ENCODE measurements at places on chromosomes 5 and 9.

DNA sequence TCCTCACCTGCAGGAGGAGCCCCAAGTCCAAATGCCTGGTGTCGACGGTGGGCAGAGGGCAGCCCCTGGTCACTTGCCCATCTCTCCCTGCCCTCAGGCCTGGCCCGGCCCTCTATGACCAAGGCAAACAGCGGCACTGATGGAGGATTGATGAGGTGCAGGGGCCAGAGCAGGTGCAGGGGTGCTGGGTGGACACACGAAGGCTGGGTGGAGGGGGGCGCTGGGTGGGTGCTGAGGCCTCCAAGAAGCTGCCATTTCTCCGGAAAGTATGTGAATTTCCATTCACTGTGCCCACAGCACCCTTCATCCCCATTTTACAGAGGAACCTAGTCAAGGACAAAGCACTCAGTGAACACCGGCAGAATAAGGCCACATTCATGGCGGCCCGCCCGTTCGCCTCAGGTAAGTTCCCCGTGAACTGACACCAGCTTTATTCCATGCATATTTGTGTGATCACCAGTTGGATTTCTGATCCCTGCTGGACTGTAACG, 143.8 kb upstream of the PPP1R26 start:
- DNase-seq, result no peak

DNA sequence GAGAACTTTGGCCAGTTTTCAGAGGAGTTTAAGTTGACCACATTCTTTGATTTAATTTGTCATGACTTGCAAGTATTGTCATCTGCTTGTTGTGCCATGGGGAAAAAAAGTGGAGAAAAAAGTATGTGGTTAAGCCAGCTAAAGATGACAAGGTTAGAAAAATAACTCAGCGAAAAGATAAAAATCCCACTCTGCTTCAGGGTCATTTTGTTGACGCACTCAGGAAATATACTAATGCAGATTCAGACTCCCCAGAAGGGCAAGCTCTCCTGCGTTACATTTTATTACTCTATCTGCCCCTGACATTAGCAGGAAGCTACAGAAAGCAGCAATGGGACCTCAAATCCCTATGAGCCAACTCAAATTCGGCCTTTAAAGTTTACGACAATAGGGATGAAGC, 27.6 kb upstream of the TESK1 start:
- DNase-seq, result no peak

DNA sequence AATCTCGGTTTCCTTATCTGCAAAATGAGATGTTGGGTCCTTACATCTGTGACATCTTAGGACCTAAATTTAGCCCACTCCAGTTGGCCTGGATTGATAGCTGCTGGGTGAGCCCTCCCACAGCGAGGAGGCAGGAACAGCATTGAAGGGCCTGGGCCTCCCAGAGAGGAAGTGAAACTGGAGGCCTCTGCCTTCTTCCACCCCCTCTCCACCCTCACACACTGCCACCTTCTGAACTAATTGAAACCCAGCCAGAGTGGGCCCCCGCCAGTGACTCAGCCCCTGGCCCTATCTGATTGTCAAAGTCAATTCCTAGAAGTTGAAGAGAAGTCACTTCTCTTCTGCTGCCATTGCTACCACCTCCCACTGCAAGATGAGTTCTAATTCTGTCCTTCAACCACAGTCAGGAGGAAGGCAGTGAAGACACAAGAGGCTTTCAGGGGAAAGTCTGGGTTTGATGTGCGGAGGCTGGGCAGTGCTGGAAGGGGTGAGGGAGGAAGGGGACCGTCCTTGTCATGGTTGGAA, 55.2 kb upstream of the NEK6 start:
- peak; percentile 91 for DNase-seq

DNA sequence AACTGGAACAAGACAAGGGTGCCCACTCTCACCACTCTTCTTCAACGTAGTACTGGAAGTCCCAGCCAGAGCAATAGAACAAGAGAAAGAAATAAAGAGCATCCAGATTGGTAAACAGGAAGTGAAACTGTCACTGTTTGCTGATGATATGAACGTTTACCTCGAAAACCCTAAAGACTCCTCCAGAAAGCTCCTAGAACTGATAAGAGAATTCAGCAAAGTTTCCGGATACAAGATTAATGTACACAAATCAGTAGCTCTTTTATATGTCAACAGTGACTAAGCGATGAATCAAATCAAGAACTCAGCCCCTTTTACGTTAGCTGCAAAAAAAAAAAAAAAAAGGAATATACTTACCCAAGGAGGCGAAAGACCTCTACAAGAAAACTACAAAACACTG, 306.6 kb downstream of the PLK2 start:
- DNase-seq, result no peak

DNA sequence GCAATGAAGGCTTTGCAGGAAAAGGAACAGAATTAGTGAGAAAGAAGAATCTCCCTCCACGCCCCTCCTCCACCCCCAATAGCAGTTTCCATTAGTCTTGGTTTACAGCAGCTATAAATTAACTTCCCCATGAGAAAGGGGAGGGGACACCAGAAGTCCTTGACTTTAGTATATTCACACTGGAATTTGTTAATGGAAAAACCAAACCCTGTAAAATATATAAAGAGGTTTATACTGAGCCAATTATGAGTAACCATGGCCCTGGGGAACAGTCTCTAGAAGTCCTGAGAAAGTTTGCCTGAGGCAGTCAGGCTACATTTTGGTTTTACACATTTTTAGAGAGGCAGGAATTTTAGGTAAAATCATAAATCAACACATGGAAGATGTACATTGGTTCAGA, 88.5 kb downstream of the ALDH1A1 start:
- DNase-seq, result no peak

All from activated CD4-positive, alpha-beta T cell treated with anti-CD3 and anti-CD28 coated beads, Interleukin-2, amount 10 ng/mL, durations not matched to agents 24 days and 14 days (primary cell).